HepG2 (cell line): ENCODE measurements at places on chromosomes 1 and 21. TPM values are rescaled to one million over a fixed set of nuclear protein-coding genes. Genes with fewer than 3 reads are reported as not detected.
A peak's percentile ranks its signal among the peaks of the same experiment; 100 is the strongest.

The PLEKHG5 gene
- 1.9 and 3.5 TPM in 2 replicates for total RNA-seq

The BEND5 gene
- not detected in 2 replicates for total RNA-seq

- DNase-seq = no peak
Measured at GRCh38 chr1:96634883-96635282, 86.7 kb upstream of the PTBP2 start.

DNA sequence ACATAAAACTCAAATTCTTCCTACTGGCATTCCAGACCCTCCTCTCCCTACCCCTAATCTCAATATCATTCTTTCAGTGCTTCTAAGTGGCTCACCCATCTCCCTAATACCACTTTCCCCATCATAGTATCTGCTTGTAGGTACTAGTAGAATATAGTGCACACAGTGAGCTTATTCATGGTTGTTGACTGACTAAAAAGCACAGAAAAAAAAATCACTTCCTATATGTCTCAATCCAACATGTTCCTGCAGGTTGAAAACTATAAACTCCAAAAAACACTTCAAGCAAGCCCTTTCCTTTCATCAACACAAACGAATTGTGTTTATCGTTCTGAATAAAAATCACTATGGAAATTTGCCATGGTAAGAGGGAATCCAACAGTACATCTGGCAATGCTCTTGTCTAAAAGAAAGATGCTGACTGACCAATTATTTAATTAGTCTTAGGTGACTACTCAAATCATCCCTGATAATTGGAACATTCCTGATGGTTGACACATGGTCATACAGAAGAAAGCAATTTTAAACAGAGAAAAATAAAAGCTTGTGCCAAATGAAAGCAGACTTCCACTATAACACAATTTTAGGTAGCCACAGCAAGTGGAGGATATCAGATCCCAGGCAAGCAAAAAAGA, 87.1 kb downstream of the NDUFS5 start:
- DNase-seq = no peak

DNA sequence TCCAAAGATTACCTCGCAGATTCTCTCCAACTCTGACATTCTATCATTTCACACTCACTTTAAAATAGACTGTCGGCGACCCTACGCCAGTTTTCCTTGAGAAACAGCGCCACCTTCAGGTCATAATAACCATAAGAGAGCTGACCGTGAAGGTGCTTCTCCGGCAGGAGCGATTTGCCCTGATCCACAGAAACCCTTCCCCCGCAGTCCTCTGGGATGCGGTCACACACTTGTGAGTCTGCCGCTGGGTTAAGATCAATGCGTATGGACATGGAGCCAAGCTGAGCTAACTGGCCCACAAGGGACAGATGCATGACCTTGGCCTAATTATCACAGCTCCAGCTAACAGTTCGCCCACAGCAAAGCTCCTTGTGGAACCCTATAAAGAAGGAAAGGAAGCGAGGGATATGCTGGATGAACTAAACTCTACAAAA, 32.8 kb upstream of the IFNAR2 start:
- DNase-seq = peak; percentile 60

- no peak for DNase-seq
Measured at GRCh38 chr1:105724286-105724685, 1332.2 kb upstream of the PRMT6 start.

The CFHR1 gene
- total RNA-seq = not detected in 2 replicates

DNA sequence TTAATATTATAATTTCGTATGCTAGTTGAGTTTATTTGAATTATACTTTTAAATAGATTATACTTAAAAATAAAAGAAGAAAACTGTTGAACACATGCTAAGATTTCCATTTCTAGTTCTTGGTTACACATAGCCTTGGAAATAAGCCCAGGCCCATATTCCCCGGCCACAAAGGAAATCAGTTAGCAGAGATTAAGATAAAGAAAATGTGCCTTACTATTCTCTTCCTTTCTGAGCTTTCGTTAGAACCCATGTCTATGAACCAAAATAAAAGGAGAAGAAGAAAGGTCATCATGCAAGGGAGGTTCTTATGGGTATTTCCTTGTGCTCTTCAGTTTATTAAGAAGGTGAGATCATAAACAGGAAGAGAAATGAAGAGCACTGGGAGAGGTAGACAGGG, 32.3 kb upstream of the CRP start:
- DNase-seq = no peak

DNA sequence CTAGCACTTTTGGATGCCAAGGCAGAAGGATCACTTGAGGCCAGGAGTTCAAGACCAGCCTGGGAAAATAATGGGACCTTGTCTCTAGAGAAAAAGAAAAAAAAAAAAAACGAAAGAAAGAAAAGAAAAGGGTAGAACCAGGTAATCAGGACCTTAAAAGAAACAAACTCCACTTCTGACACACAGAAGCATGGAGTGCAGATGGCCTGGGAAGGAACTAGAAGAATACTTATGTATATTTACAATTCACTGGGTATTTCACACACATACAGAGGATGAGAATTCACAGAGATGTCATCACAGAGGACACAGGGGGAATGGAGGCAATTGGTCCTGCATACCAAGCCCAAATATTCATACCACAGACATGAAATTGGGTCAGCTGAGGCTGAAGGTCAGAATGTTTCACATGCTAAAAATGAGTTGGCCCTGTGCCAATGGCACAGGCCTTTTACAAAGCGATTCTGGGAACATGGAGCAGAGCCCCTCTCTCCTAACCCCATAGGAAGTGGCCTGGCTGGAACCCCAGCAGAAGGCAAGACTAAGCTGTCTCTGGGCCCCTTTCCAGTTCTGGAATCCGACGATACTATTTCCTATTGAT, 4.4 kb downstream of the B4GALT3 start:
- no peak for DNase-seq

The SMAP2 gene
- total RNA-seq = 19.0 and 21.2 TPM in 2 replicates

- DNase-seq = no peak
Measured at GRCh38 chr1:165686971-165687433, 11.4 kb downstream of the ALDH9A1 start.

- no peak for DNase-seq
Measured at GRCh38 chr1:38115682-38116202, 69.1 kb upstream of the POU3F1 start.

DNA sequence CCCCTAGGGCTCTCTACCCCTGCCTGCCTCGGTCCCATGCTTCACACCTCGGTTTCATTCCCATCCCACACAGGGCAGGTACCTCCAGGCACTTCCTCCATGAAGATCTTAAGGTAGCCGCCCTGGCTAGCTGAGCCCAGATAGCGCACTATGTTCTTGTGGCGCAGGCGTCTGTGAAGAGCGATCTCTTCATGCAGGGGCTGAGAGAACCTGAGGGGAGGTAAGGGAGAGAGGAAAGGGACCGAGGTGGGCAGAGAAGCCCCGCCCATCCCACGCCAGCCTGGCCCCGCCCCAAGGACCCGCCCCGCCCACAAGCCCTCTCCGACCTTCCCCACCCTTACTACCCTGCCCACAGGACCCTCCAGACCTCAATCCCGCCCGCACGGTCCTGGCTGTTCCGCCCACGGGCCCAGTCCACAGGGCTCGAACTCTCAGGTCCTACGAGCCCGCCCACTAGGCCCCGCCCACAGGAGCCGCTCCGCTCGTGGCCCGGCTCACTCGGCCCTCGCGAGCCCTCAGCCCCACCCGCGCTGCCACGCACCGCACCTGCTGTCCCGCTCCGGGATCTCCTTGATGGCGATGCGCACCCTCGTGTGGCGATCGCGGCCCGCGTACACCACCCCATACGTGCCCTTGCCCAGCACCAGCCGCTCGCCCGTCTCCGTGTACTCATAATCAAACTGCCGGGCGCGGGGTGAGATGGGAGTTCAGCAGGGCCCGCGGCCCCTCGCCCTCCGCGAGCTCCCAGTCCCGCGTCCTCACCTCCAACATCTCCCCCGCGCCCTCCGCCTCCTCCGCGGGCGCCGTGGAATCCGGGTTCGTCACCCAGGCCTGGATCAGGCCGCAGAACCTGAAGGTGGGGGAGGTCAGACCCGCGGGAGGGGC, 6.4 kb downstream of the MAP3K6 start:
- DNase-seq = no peak

The ELAVL4 gene
- total RNA-seq = not detected in 2 replicates

DNA sequence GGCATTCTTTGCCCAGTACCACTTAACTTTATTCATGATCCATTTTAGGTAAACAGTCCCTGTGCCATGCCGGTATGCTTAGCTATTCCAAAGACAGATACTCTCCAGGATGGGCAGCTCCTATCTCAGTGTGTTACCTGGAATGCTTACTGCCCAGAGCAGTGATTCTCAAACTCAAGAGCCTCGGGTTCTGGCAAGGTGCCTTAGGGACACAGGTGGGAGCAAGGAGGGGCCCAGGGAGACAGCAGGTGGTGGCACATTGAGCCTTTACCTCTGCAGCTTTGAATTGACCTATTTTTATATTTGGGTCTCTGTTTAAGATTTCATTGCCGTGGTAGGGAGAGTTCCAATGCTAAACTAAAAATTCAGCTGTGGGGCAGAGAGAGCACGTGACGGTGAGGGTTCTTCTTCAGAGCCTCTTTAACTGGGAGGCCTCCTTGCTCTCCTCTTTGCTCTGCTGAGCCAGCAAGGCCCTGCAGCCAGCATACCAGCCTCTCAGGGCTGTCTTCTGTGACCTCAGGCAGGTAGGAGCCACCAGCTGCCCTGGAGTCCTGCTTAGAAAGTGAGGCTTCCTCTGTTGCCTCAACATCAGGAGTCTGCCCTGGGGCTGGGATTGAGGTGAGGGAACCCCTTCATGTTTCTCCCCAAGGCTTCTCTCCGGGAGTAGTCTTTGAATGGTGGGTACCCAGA, 20.2 kb downstream of the PHGDH start:
- DNase-seq = no peak

GRCh38 chr1:205350691-205351141, 6.0 kb downstream of the KLHDC8A start:
- DNase-seq = peak; percentile 18

- DNase-seq = no peak
Measured at GRCh38 chr1:89304572-89305230, 32.0 kb upstream of the GBP5 start.

GRCh38 chr1:161137881-161138280, 5.4 kb upstream of the DEDD start:
- DNase-seq = no peak
